Hematopoietic multipotent progenitor cell treated with erythropoietin and hydrocortisone succinate and interleukin-3 and kit ligand, for 6 days (in vitro differentiated cells): ENCODE measurements at places on chromosomes 6 and 20.

DNA sequence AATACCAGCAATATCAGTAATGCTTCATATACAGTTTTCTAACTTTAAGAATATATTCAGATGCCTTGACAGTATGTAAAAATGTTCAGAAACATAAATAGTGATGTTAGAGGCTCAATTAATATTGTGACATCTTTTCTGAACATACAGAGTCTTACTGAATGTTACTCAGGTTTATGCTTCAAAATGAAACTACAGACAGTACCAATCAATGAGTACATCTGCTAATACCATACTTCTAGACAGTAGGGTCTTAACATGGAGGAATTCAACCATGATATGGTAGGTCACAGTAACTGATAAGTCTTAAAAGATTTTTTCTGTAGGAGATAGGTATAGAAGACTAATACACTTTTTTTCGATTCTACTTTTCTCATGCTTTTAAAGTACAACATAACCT, 8.3 kb downstream of the GCLC start:
- DNase-seq = no peak

- no peak for DNase-seq
Measured at GRCh38 chr6:72424476-72424875, 197.4 kb upstream of the KCNQ5 start.

DNA sequence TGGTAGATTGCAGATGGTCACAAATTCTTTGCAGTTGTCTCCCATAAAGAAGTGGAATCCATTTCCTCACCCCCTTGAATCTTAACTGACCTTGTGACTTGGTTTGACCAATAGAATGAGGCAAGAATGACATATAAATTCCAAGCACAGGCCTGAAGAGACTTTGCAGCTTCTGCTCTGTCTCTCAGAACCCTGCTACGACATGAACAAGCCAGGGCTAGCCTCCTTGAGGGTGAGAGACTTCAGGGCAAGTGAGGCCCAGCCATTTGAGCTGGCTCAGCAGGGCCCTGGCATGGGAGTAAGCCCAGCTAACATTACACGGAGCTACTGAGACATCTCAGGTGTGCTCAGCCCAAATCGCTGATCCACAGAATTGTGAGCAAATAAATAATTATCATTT, 216.3 kb upstream of the MAN1A1 start:
- DNase-seq = no peak

- peak; percentile 19 for DNase-seq
Measured at GRCh38 chr6:20340068-20340848, 61.4 kb upstream of the E2F3 start.

GRCh38 chr6:101762851-101763250, 369.3 kb downstream of the GRIK2 start:
- DNase-seq = no peak
